ENCODE measurements at places on chromosomes 4 and X. TPM values are rescaled to one million over a fixed set of nuclear protein-coding genes. Genes with fewer than 3 reads are reported as not detected.

Gene MYOZ2
- not detected for total RNA-seq

Gene AFM
- not detected for total RNA-seq

Gene RAB41
- not detected for total RNA-seq

Gene CRMP1
- 15.4 TPM for total RNA-seq

All from kidney epithelial cell (primary cell).